A375 (cell line): ENCODE measurements at places on chromosomes 3 and 15. TPM values are rescaled to one million over a fixed set of nuclear protein-coding genes. Genes with fewer than 3 reads are reported as not detected.

The ETFA gene
- total RNA-seq, result 176 and 189 TPM in 2 replicates

The NR2E3 gene
- 0.19 and 0.38 TPM in 2 replicates for total RNA-seq

The P2RY1 gene
- 0.38 and 0.82 TPM in 2 replicates for total RNA-seq

The ZBBX gene
- 0.27 and 0.34 TPM in 2 replicates for total RNA-seq

The TTC21A gene
- 2.6 and 3.9 TPM in 2 replicates for total RNA-seq

The CIDEC gene
- 0.38 and 0.48 TPM in 2 replicates for total RNA-seq

The ARNT2 gene
- total RNA-seq, result 21.2 and 22.9 TPM in 2 replicates

The AHSG gene
- not detected in 2 replicates for total RNA-seq

The ADAMTS17 gene
- total RNA-seq, result 5.2 and 6.0 TPM in 2 replicates

The AADACL2 gene
- total RNA-seq, result not detected in 2 replicates

The BCHE gene
- total RNA-seq, result 2.9 and 3.4 TPM in 2 replicates

The KLHL40 gene
- total RNA-seq, result not detected in 2 replicates
